ENCODE measurements at places on chromosomes 5 and 9.
A peak's percentile ranks its signal among the peaks of the same experiment; 100 is the strongest.

GRCh38 chr5:56786346-56786745 is 29.0 kb upstream of the MAP3K1 start:
- DNase-seq = no peak

GRCh38 chr5:89004379-89004778 is 121.4 kb upstream of the MEF2C start:
- no peak for DNase-seq

GRCh38 chr5:32138839-32139493 is 35.2 kb downstream of the GOLPH3 start:
- DNase-seq = no peak

DNA sequence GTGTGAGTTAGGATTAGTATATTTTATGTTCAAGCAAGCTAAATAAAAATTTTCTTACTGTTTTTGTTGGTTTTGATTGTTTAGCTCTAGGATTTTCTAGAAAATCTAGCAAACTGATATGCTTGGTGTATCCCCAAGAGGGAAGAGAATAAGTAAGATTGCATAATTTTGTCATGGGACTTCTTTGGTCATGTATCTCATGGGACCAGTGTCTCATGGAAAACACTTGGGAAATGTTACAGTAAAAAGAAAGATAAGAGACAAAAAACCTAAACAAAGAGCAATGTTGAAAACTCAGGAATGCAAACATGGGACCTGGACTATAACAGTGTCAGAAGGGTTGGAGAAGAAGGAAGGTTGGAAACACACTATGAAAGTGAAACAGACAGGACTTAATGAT is 119.4 kb downstream of the TLR4 start:
- no peak for DNase-seq

DNA sequence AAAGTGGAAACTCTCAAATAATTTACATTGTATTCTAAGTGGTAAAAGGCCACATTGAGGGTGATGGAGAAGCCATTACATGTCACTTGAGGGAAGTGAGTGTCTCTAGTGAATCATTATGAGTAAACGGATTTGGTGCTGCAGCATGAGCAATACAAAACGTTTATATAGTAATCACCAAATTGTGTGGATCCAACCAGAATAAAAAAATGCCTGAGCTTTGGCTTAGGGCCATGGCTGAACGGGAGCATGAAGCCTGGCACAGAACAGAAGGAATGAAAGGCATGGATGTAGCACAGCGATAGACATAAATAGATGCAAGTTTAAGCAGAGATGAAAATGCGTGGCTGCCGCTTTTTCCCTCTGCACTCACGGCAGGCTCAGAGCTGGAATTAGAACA is 58.3 kb downstream of the PTTG1 start:
- DNase-seq = peak; percentile 83

DNA sequence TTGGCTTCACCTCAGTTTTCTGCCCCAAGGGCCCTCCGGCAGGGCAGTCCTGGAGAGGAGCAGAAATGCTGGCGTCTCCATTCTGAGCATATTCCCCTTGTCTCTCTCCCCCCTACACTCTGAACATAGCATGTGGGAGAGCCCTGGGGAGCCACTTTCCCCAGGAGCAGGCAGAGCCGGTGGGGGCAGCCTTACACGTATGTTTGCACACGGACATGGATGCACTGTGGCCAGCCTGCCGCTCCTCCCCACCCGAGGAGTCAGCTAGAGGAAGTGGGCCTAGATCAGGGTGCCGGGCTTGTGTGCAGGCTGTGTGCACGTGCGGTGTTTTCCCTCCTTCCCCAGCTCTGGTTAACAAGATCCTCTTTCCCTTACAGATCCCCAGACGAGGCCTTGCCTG is 25.4 kb upstream of the POMT1 start:
- no peak for DNase-seq

GRCh38 chr9:89658401-89658800 is 53.6 kb downstream of the GADD45G start:
- DNase-seq = no peak

GRCh38 chr5:96893342-96893741 is 17.0 kb downstream of the ERAP2 start:
- peak; percentile 82 for DNase-seq

DNA sequence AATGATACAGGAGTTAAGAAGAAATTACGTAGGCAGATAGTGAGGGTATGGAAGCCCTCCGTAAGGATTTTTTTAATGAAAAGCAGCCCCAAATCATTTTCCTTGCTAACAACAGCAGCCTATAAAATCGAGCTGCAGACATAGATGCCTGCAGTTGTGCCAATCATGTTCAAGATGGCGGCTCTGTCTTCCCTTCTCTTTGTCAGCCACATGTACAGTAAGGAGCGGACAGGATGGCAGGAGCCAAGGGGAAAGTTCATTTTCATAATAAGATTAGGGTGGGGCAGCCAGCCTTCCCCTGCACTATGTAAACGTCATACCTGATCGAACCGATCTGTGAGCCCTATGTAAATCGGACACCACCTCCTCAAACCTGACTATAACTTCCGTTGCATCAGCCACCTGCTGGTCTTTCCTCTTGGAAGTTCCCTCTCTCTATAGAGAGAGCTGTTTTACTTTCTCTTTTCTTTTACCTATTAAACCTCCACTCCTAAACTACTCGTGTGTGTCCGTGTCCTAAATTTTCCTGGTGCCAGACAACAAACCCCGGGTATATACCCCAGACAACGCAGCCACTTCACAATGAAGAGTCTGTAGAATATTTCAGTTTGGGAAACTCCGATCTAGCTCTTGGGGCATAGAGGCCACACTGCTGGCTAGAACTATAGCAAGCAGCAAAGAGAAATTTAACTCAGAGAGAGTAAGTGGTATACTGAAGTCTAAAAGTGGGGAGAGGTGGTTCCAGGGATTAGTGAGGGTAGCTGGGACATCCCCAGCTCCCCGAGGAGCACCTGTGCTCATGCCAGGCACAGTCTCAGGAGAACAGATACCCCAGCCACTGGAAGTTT is 20.8 kb upstream of the SLC24A2 start:
- DNase-seq = no peak

- DNase-seq = no peak
Observed at GRCh38 chr5:101664071-101664791, 631.9 kb downstream of the SLCO4C1 start.

DNA sequence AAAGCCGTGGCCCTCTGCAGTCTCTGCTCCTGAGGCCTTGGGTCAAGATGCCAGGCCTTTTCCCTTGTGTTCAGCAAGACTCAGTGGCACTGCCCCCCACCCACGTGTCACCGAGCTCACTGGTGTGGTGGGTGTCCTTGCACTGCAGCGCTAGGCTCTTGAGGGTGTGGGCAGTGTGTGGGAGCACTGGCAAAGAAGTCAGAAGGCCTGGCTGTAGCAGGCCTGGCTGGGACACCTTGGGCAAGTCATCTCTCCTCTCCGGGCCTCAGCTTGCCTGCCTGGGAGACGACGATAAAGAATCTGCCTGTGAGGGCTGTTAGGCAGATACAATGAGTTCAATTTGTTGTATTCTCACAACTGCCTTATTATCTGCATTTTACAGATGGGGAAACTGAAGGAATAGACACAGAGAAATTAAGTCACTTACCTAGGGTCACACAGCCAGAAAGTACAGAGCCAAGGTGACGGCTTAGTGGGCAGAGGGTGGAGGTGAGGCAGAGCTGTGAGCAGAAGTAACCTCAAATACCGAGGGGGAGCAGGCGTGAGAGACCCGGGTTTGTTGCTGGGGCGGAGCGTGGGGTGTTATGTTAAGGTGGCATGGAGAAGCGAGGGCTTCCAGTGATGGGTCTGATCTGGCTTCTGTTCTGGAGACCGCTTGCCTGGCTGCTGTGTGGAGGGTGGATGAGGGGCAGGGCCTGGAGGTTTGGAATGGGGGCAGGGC is 1.4 kb downstream of the TSPAN17 start:
- no peak for DNase-seq

- no peak for DNase-seq
Observed at GRCh38 chr9:84224246-84224645, 116.3 kb downstream of the SLC28A3 start.

- no peak for DNase-seq
Observed at GRCh38 chr5:175836737-175837136, 34.6 kb upstream of the CPLX2 start.

- peak; percentile 48 for DNase-seq
Observed at GRCh38 chr5:53041071-53041692, 52.0 kb downstream of the ITGA2 start.

DNA sequence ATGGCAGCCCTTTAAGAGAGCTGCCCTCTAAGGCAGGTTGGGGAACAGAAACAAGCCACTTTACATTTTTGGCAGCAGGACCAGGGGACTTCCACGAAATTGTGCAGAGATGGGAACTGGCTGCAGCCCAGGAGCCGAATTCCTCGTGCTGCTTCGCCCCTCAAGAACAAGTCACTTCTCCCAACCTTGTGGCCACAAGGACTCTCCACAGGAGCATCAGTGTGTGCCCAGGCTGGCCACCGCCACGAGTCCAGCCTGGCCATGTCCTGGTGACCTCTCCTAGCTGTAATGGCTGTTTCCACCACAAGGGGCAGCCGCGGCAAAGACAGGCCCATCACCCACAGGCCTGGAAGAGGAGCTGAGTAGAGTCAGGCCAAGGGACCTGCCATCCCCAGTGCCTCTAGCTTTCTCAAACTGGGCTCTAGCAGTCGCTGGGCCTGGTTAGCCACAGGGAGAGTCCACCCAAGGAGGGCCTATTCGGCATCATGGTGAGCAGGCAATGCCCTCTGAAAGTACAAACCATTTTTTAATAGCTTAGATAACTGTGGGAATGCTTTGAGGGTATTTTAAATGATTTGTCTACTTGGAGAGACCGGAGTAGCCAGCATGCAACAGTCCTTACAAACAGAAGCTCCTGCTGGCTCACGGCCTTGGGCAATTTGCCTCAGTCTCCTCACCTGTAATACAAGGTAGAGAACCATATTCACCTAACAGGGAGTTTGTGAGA is 129.0 kb downstream of the COL23A1 start:
- peak; percentile 57 for DNase-seq

DNA sequence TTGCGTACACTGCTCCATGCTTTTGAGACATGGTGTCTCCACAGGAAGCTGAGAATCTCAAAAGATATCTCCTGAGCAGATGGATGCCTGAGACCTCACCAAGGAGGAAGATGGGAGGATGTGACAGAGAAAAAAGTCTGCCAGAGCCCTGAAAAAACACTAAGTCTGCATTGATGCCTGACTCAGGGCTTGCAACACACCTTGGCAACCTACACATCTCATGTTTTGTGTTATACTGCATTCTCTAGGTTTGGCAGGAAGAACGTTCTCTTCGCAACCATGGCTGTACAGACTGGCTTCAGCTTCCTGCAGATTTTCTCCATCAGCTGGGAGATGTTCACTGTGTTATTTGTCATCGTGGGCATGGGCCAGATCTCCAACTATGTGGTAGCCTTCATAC is 19.2 kb downstream of the SLC22A4 start:
- DNase-seq = no peak

DNA sequence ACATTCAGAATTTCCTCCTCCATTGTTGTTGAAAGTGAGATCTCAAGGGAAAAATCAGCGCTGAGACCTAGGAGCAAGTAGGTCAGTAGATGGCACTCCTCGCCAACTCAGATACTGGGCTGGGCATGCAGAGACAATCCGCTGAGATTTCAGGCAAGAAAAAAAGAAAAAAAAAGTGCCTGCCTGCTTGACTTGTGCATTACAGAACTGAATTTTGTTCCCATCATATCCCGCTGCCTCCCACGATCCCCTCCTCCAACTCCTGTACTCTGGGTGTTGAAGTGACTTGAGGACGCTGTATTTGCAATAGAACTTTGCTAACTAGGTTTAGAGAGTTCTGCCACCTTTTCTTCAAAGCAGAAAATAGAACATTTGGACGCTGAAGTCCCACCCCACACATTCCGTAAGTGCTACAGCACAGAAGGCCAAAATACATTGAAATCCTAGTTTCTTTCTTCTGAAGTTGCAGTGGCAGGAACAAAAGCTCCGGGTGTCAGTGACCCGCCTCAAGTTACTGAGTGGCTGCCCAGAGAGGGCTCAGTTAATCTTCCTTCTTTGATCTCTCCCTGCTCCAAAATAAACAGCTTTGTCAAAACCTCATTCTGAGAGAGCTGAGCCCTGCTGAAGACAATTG is 265.8 kb downstream of the MLLT3 start:
- DNase-seq = peak; percentile 90

DNA sequence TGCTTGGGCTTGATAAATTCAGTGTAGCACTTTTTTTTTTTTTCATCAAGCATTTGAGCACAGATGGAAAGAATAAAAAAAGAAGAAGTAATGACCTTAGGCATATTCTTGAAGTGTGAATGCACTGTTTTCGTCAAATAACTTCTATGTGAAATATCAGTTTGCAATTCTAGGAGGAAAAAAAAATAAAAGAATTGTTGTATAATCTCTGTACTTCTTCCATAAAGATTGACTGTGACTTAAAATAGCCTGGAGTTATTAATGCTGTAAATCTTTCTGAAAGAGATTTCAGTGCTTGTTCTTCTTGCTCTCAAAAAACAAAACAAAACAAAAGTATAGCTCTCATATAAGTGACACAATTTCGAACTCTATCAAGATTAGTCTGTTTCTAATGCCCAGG is 536.9 kb upstream of the ZNF608 start:
- DNase-seq = no peak

DNA sequence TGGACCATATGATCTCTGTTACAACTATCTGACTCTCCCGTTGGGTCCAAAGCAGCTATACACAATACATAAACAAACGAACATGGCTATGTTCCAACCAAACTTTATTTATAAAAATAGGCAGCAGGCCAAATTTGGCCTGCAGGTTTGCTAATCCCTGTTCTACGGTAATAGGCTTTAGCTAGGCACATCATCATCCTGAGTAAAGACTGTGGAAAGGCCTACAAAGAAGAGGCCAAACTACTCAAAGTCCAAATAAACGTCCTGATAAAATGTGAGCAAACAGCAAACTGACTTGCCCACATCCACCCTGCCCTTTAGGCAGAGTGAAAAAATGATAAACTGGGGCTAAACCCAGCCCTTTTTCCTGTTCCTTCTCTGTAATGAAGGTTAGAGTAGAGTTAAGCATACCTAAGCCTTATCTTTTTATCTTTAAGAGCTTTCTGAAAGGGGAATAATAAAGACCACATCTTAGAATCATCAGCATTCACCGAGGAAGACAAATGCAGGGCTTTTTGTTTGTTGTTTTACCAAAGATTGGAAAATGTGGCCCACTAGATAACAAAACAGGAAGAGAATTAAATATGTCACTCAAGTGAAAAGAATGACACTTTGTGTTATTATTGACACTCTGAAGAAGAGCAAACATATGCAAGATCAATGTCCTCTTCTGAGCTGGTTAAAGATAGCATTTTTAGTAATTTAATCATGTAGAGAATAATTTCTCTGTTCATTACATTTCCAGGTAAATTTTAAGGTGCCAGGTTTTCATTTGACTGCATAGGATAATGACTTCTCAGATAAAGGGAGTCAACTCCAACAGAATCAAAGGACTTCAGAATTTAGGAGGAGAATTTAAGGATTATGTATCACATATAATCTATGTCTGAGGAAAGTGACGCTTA is 160.0 kb upstream of the GNA14 start:
- no peak for DNase-seq

GRCh38 chr5:178642351-178642909 is 15.6 kb upstream of the CLK4 start:
- DNase-seq = peak; percentile 99

- no peak for DNase-seq
Observed at GRCh38 chr9:11471321-11471720, 858.5 kb upstream of the PTPRD start.

Measured in fibroblast of skin of back (primary cell).